ENCODE measurements at places on chromosomes 4 and X.

DNA sequence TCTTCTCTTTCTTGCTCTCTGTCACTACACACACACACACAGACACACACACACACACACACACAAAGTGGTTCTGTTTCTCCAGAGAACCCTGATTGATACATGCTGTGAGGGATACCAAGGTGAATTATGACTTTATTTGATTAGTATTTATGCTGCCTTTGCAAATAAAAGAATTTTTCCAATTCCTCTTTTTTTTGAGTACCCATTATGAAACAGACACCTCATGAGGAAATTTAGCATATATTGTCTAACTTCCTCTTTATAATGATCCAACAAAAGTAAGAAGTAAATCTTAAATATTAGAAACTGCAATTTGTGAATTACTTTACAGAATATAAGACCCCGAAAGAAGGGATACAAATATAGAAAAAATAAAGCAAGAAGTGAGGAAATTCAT lies 14.3 kb upstream of the RAB28 start:
- no peak for DNase-seq

- DNase-seq, result no peak
Observed at GRCh38 chr4:1092026-1092982, 21.1 kb downstream of the RNF212 start.

DNA sequence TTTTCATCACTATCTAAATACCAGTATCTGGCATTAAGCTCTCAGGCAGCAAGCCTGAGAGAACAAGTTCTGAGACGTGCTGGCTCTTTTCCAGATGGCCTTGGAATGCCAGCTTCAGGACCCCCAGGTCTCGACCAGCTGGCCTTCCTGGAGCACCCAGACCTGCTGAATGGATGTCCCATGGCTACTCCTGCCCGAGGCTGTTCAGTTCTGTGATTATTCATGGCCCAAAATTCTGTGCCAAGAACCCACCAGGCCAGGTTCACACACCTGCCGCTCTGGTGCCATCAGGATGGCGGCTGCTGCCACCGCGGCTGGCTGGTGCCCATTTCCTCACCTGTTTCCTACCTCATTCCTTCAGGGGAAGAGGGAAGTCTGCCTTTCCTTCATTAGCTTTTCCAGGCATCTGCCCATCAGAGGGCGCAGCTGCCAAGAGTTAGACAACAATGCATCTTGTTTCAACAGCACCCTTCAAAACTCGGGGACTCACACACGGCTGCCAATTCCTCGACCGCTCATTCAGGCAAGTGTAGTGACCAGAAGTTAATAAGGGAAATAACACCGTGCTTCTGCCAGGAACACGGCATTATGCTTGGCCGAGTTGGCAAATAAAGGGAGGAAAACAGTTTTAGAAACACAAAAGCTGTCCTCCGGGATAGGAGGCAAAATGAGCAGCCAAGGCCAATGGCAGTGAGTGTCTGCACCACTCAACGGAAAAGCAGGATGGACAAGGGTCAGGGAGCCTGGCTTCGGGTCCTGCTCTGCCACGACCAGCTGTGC lies 173.8 kb downstream of the NSUN7 start:
- peak; percentile 39 for DNase-seq

DNA sequence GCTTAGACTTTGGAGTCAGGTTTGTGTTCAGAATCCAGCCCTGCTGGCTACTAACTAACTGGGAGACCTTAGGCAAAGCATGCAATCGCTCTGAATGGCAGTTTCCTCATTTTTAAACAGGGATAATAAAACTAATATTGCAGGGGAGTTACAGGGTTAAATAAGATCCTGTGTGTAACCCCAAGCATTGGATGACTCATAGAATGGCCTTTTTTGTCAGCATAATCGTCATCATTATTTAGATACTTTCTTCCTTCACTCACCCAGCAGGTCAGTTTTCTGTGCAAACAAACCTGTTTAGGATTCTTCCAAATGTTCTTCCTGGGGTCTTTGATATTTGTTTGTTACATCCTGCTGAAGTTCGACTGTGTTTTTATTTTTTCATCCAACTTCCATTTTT lies 208.2 kb downstream of the EVC2 start:
- no peak for DNase-seq

GRCh38 chr4:16079046-16079445 lies 4.8 kb downstream of the PROM1 start:
- DNase-seq, result no peak

DNA sequence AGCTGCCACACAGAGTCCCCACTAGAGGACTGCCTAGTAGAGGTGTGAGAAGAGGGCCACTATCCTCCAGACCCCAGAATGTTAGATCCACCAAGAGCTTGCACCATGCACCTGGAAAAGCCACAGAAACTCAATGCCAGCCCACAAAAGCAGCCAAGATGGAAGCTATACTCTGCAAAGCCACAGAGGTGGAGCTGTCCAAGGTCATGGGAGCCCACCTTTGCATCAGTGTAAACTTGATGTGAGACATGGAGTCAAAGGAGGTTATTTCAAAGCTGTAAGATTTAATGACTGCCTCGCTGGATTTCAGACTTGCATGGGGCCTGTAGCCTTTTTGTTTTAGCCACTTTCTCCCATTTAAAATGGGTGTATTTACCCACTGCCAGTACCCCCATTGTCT lies 1030.1 kb upstream of the GRIA3 start:
- DNase-seq, result no peak

DNA sequence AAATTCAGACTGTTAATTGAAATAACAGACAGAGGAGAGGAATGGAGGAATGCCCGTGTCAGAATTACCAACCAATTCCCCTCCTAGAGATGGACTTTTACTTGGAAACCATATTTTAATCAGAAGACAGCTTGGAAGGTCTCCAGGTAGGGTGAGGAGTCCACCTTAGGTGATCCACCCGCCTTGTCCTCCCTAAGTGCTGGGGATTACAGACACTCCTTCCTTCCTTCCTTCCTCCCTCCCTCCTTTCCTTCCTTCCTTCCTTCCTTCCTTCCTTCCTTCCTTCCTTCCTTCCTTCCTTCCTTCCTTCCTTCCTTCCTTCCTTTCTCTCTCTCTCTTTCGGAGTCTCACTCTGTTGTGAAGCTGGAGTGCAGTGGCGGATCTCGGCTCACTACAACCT lies 328.0 kb downstream of the RAPGEF2 start:
- no peak for DNase-seq

- DNase-seq, result no peak
Observed at GRCh38 chr4:38452009-38452408, 212.0 kb upstream of the KLF3 start.

DNA sequence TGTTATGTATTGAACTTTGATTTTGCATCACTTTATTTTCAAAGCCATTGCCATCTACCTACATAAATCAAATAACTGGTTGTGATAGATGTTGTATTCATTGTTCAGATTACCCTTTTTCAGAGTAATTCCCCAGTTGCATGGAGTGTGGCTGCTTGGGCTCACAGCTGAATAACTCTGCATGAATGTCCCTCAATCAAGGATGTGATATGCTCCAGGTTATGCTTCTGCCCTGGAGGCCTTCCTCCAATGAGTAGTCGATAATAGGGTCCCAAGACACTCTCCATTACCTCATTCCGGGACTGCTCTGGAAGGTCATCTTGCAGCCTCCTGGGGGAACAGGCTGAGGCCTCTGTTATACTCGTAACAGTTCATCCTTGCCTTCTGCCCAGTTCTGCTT lies 251.8 kb downstream of the ADGRL3 start:
- no peak for DNase-seq

- no peak for DNase-seq
Observed at GRCh38 chrX:19955306-19955705, 35.6 kb downstream of the BCLAF3 start.

All from NCI-H1105 (cell line).